T-cell (primary cell): ENCODE measurements at places on chromosomes 11 and 22.

GRCh38 chr11:68542617-68543016 lies 82.1 kb downstream of the PPP6R3 start:
- no peak for DNase-seq

DNA sequence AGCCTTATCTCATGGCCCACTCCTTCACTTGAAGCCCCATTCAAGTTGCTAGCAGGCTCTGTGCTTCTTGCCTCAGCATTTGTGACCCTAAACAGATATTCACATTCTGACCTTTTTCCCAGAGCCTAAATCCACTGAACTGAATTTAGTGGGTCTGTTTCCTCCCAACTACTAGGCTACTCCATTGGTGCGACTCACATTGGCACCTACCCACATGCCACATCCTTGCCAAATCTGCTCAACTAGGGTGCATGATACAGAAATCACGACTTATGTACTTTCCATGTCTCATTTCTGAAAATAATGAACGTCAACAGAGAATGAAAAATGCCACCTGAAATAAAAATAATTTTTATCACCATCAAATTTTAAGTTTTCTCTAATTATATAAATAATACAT lies 8.4 kb upstream of the MMP12 start:
- no peak for DNase-seq

GRCh38 chr11:8728563-8728962 lies 46.0 kb downstream of the RPL27A start:
- no peak for DNase-seq

DNA sequence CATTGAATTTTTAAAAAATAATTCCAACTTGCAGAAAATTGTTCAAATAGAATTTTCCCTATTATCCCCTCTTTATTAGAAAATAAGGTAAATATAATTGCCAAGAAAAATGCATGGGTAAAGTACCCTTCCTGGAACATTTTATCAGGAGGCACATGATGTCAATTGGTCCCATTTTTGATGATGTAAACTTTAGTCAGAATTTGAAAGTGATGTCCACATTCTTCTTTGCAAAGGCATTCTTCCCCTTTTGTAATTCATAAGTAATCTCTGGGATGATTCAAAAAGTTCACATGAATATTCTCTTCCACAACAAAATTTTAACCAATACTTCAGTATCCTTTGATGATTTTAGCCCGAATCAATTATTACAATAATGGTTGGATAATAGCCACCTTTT lies 86.9 kb upstream of the ANO3 start:
- DNase-seq: no peak
